ENCODE measurements at places on chromosomes 7 and 10.

- DNase-seq = peak; percentile 76
Measured at GRCh38 chr7:75739796-75740672, 1.3 kb upstream of the HIP1 start.

GRCh38 chr10:4353059-4353655 lies 472.9 kb upstream of the AKR1E2 start:
- no peak for DNase-seq

- no peak for DNase-seq
Measured at GRCh38 chr7:21140622-21141021, 287.3 kb upstream of the SP4 start.

- DNase-seq = no peak
Measured at GRCh38 chr10:109820620-109821405, 102.5 kb downstream of the XPNPEP1 start.

DNA sequence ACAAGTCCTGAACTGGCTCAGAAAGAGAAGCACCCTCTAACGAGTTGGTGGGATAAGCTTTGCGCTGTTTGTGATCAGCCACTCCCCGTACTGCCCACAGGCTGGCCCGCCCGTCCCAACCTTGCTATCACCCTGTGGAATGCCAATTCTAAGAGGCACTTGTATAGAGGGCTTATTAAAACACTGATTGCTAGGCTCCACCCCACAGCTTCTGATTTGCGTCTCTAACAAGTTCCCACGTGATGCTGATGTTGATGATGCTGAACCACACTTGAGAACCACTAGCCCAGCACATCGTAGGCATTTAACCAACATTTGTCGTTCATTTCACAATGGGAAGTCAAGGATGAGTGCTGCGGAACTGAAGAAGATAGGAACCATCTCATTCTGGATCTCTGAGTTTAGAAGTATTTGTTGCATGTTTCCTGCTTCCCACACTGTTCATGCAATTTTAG lies 12.7 kb upstream of the GSAP start:
- peak; percentile 40 for DNase-seq
